ENCODE measurements at places on chromosomes 2 and 18.

DNA sequence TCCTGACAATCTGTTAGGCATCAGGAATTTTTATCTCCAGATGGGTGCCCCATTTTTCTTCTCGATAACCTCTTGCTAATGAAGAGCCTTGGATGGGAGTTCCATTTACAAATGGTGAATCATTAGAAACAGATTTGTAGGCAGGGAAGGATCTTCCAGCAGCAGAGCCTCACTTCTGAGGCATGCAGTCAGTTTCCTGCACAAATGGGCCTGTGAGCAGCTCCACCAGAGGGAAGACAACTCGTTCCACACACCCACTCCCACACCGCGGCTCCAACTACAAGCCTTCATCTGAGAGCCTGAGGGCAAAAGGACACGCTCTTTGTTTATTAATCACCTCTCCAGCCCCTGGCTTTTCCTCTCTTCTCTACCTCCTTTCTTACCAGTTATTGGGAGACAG lies 108.5 kb downstream of the CTAGE1 start:
- no peak for DNase-seq

GRCh38 chr18:22186484-22186971 lies 17.1 kb downstream of the GATA6 start:
- no peak for DNase-seq

DNA sequence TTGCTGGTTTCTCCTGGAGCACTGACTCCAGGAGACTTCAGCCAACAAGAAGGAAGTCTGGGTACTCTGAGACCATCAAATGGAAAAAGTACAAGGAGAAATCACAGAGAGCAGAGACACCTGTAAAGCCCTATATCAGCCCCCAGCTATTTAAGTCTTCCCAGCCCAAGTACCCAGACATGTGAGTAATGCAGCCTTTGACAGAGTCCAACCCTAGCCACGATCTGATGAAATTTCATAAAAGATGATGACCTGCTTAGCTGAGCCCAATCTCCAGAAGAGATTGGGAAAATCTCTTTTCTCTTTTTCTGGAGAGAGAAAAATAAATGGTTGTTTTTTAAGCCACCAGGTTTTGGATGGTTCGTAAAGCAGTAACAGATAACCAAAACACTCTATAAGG lies 196.6 kb downstream of the NBAS start:
- DNase-seq, result no peak

DNA sequence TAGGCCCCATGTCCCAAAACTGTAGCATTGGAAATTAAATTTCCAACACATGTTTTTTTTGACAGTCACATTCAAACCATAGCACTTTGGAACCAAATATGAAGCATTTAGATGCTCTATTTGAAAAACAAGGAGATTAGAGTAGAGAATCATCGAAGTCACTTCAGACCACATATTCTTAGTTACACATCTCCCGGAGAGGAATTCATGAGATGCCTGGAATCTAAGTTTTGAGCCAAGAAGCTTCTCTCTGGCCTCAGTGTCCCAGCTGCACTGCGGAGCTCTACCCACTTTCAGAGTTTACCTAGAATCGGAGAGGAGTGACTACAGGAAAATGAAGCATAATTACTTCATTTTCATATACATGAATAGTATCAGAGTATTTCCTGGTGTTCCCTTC lies 385.9 kb downstream of the TNS1 start:
- no peak for DNase-seq

GRCh38 chr2:182650704-182651103 lies 65.4 kb upstream of the DNAJC10 start:
- DNase-seq, result peak; percentile 53

GRCh38 chr2:6506859-6507258 lies 358.8 kb downstream of the CMPK2 start:
- no peak for DNase-seq

GRCh38 chr2:74205113-74205512 lies 6.7 kb downstream of the MTHFD2 start:
- no peak for DNase-seq

Measured in NCI-H2029 treated with DMSO at 0.1 percent for 48 hours (cell line).